ENCODE measurements at places on chromosomes 6 and 20. TPM values are rescaled to one million over a fixed set of nuclear protein-coding genes. Genes with fewer than 3 reads are reported as not detected.

DNA sequence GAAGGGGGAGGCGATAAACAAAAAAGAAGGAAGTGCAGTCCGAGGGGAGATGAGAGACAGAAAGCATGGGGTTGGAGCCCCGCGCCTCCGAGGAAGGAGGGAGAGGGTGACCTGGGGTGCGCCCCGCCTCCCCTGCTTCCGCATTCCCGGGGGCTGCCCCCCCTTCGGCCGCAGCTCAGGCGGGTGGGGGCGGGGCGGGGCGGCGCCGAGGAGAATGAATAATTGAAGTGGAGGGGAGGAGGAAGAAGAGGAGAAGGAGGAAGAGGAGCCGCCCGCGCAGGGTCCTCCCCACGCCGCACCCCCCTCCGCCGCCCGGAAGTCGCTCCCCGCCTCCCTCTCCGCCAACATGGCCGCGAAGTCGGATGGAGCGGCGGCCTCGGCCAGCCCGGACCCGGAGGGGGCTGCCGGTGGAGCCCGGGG lies at the start of gene XKR7:
XKR7 (plus strand) TSS at position 322 of the 420 bp plus-strand sequence; CDS start at position 347, 25 bp downstream.
- DNase-seq, result no peak

DNA sequence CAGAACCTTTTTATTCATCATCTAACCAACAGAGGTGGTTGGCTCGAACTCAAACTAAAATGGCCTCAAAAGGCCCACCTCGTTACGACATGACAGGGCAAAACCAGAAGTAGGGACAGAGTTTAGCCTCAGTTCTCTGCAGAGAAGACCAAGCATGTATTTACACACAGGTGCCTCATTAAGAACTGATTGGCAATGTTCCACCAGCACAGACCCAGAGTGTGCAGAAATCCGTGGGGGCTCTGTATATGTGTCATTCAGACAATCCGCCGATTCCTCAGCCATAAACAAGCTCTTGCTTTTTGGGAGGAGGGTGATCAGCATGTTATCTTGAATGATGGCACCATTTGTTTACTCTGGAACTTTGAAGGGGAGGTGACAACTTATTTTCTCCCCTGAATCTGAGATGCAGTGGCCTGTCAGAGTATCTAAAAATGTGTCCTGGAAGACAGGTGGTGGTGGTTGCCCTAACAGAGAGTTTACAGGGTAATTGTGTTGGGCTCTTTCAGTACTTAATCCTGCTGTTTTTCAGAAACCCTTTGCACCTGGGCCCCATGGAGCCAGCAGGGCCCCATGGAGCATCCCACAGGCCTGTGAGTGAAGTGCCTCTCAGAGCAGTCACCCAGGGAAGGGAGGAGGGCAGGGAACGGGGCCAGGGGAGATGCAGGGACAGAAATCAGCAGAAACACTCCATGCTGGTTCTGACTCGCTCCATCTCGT lies 29.1 kb upstream of the C20orf203 start:
- DNase-seq, result no peak

GRCh38 chr6:89974834-89975233 lies 80.6 kb downstream of the GJA10 start:
- no peak for DNase-seq

DNA sequence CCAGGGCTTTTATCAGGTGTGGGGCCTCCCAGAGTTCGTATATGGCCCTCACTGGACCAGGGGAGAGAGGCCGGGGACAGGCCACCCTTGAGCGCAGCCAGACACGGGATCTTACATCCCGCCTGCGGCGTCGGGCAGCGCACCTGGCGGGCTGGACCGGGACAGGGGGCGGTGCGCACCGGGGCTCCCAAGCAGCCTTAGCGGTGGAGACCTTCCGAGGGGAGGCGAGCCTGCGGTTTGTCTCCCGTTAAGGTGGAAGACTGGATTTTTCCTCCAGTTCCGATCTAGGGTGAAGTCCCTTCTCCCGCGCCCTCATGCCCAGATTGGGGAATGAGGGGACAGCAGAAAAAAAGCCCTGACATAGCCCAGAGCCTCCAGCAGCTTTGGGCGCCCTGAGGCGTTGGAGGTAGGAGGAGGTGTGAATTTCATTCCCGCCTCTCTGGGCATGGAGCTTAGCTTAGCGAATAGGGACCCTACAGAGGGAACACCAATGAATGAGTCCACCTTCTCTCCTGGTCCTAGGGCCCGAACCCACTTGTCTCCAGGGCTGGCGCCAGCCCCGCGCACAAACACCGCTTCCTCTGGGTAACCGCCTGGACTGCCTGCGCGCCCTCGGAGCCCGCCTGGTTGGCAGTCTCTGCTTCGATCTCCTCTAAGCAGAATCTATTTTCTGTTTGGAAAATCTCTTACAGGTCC lies 6.7 kb upstream of the LAMP5 start:
- DNase-seq, result no peak

- DNase-seq, result peak; percentile 52
These were observed 102.7 kb upstream of the CNKSR3 start for GRCh38 chr6:154613137-154613676.

- peak; percentile 74 for DNase-seq
These were observed 61.5 kb downstream of the TBXT start for GRCh38 chr6:166106076-166106686.

DNA sequence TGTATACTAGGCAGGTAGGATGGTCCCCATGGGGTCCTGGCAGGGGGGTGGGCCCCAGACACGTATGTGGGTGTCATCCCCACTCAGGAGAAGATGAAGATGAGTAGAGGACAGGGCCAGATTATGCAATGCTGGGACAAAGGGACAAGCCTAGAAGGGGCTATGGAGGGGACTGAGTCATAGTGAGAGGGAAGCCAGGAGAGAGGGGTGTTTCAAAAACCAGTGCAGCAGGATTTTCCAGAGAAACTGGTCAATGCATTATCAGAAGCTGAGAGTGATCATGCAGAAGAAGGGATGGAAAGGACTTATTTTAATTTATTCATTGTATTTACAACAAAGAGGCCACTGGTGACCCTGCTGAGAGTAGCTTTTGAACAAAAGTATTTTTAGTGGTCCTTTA lies 74.0 kb downstream of the PPP1R3G start:
- DNase-seq, result no peak

- no peak for DNase-seq
These were observed 155.5 kb downstream of the CFAP61 start for GRCh38 chr20:20207872-20208271.

- DNase-seq, result no peak
These were observed 81.0 kb upstream of the FAM8A1 start for GRCh38 chr6:17519120-17519519.

DNA sequence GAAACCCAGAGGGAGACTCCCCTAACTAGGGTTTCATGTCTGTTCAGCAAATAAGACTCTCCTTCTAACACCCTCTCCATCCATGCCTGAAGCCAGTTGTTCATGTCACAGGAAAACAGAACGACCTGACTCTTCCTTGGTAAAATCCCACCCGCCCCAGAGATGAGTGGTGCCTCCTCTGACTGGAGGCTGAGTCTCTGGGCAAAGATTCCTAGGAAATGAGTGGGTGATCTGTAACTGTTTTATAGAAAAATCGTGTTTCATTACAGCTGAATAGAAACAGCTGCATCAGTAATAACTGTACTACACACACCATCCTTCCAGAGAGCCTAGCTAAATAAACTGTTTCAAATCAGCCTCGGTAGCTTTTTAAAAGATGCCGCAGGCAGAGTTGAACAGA lies 37.4 kb upstream of the MRPS10 start:
- DNase-seq, result no peak

GRCh38 chr20:58605292-58606065 lies 45.6 kb upstream of the STX16 start:
- DNase-seq, result no peak

DNA sequence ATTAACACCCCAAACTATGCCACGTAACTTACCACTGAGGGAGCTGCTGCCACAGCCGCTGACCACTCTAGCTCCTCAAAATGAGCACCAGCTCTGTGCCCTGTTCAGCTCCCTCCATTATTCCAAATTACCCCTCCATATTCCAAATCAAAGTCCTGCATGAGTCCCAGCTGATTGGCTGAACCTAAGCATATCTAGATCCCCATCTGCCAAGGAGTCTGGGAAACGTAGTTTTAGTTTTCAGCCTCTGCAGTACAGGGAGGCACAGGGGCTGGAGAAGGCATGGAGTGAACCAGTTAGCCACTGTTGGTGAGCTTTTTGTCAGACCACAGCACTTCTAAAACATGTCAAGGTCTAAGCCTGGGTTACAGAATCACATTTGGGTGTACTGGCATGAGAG lies 15.9 kb downstream of the UNC5CL start:
- DNase-seq, result no peak

- no peak for DNase-seq
These were observed 186.3 kb downstream of the ADGB start for GRCh38 chr6:146785001-146785585.

- no peak for DNase-seq
These were observed 136.0 kb downstream of the CCDC170 start for GRCh38 chr6:151629791-151630190.

- DNase-seq, result no peak
These were observed 611 bp downstream of the CNPY3 start for GRCh38 chr6:42929821-42930360.

DNA sequence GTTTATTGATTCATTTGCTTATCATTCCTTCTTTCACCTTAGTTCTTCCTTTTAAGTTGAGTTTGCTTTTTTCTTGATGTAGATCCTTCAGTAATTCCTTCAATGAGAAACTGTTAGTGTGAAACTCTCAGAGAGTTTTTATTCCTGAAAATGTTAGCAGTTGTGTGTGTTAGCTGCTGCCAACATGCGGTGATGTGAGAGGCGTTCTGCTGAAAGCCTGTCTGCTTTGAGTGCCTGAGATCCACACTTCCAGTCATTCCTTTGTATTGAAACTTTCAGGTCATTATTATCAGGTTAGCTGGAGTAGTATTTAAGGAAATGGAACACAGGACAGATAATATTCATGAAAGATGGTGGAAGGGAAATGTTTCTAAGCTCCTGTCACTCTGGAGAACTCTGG lies 70.0 kb upstream of the SUPT3H start:
- DNase-seq, result no peak

DNA sequence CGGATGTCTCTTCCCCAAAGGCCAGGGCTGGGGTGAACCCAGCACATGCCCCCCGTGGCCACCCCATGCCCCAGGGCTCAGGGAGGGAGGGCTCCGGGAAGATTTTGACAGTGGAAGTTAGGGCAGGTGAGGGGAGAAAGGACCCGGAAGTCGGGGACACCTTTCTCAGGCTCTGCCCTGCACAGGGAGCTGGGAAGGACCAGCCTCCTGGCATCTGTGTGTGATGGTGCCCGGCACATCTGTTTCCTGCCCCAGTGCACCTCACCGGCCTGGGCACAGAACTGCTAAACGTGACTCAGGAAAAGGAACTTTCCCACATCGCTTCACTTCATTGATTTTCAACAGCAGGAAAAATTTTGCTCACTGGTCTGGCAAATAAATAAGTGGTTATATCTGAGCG lies 141.1 kb upstream of the AFDN start:
- no peak for DNase-seq

- no peak for DNase-seq
These were observed 134.7 kb upstream of the IFNGR1 start for GRCh38 chr6:137353842-137354397.

The PLCB1 gene
- 31.6 TPM for total RNA-seq

The OXT gene
- not detected for total RNA-seq

The HLA-DQB1 gene
- 31.2 TPM for total RNA-seq

The BAK1 gene
- 1.0 TPM for total RNA-seq

The BCAS1 gene
- not detected for total RNA-seq

The NR2E1 gene
- total RNA-seq, result not detected

The DZANK1 gene
- 10.0 TPM for total RNA-seq
